ENCODE measurements at places on chromosomes 2 and 18. TPM values are rescaled to one million over a fixed set of nuclear protein-coding genes. Genes with fewer than 3 reads are reported as not detected.

CYS1 gene
- 1.1 TPM for total RNA-seq

DNA sequence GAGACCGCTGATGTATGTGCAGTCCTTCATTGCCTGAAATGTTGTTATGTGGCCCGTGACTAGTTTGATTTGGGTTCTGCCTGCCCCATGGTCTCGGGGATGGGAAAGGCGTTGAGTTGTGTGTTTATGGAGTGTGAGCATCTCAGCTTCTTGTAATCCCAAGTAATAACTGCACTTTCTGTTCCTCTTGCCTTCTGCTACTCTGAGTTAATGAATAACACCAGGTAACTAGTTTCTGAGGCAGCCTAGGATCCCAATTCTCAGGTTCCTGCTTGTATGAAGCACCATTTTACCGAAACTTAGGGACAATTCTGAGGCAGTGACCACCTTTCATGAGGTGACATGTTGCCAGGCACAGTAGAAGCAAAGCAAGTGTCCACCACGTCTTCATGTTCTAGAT, 170.0 kb downstream of the ALK start:
- no peak for DNase-seq

DNA sequence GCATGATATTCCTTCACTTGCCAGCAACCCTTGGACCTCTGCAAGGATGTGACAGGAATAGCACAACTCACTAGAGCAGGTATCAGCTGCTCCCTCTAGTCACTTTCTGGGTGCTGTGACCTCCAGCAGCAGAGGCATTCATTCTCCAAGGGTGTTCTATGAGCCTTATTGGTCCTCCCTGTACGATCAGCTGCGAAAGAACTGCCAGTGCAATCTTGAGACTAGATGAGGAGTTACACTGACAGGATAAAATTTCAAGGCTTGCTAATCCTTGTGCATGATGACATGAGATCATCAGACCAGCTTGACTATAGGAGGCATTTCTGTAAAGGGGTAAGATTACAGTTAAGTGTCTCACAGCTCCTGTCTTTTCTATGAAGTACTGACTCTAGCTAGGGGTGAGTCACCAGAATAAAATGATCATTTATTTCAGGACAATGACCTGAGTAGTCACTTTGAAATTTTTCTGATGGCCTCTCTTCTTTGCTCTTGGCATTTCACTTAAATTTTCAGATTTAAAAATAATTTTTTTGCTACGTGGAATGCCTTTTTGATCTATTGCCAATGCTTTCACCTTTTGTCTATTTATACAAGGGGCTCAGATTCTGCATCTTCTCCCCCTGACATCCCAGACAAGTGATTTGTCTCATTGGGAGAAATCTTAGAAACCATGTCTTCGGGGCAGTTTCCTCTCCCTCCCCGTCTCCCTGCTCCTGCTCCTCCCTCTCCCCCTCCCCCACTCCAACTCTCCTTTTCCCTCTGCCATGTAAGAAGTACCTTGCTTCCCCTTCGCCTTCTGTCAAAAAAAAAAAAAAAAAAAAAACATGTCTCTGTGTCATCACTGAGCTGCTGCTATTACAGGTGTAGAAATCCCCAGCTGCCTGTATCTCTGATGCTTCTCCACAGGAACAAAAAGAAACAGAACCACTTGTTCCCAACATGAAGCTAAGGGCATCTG, 49.2 kb upstream of the FRZB start:
- no peak for DNase-seq

DNA sequence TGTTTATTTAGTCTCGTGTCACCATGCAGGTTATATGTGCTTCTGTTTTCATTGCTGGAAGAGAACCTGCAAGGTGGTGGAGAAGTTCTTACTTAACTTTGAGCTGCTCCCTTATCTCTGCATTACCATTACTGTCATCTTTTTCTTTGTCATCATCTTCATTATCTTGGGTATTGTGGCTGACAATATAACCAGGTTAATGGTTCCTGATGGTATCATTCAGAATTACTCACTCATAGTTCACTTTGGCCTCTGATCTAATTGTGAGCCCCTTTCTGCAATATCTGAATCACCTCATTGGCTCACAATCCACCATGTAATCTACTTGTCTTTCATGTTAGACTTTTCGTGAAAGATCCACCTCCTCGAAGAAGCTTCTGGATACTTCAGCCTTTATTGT, 5.0 kb downstream of the CD28 start:
- no peak for DNase-seq

- DNase-seq, result no peak
Observed at GRCh38 chr18:79493801-79494211, 98.1 kb downstream of the NFATC1 start.
